ENCODE measurements at places on chromosomes 3 and 15.

DNA sequence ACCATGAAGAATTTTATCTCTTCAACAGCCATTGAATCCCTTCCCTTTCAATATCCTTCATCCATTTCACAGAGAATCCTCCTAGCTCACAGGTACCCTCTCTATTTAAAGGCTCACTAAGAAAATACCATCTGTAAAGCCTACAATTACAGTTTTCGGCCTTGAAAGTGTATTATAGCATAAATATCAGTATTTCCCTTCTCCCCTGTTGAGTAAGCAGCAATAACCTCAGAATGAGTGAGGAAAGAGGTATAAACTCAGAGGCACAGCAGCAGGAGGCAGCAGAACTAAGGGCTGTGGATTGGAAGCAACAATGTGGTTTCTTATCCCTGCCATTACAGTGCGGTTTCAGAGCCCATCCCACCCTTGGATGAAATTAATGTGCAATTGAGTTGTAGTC is 360.6 kb upstream of the ATP10A start:
- DNase-seq: no peak

GRCh38 chr15:74182131-74182530 is 8.6 kb downstream of the ISLR start:
- DNase-seq: no peak

- DNase-seq: no peak
Measured at GRCh38 chr15:70532531-70533186, 230.7 kb downstream of the UACA start.

DNA sequence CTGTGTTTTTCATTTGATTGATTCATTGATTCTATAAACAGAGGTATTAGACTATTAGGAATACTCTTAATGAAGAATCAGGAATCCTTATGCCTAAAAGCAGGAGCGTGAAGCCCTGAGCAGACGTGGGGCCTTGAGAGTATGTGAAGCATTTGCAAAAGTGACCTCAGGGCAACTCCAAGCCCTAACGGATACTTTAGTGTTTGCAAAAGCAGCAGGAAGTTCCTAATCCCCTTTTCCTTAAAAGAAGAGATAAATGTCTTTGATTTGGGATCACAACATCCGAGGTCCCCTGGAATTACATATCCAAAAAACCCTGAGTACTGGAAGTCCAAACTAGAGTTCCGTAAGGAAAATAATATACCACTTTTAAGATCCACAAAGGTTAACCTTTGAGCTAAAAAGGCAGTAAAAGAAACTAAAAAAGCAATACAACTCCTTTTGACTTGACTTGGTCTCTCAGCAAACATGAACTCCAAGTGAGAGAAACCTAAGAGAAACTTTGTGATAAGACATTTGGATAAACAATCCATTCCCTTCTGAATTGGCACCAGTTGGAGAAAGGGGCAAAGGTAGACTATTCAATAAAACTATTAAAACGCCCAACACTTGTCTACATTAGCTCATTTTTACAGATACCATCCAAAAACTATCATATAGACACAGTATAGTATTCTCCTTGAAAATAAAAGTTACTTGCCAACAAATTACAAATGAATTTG is 27.4 kb downstream of the PRTG start:
- no peak for DNase-seq

DNA sequence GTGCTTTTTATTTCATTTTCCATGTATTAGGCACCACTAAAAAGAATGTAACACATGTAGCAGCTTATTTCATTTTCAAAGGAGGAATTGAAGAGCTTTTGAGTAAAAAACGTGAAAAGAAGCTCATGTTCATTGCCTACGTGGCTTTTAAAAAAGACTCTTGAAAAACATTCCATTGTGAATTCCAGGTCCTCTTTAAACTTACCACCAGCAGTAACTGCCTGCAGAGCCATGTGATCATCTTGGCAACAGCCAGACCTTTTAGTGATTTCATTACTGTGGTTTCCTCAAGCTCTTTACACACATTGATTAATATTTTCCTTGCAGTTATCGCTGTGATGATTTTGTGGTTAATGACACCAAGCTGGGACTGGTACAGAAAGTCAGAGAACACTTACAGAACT is 43.8 kb upstream of the FBXL22 start:
- peak; percentile 98 for DNase-seq

GRCh38 chr3:120410116-120410515 is 40.7 kb downstream of the FSTL1 start:
- DNase-seq: no peak

- peak; percentile 38 for DNase-seq
Measured at GRCh38 chr3:173892547-173892946, 495.0 kb downstream of the NLGN1 start.

- no peak for DNase-seq
Measured at GRCh38 chr3:167723872-167724271, 10.8 kb downstream of the PDCD10 start.

GRCh38 chr15:57354436-57355123 is 21.7 kb upstream of the CGNL1 start:
- DNase-seq: no peak

DNA sequence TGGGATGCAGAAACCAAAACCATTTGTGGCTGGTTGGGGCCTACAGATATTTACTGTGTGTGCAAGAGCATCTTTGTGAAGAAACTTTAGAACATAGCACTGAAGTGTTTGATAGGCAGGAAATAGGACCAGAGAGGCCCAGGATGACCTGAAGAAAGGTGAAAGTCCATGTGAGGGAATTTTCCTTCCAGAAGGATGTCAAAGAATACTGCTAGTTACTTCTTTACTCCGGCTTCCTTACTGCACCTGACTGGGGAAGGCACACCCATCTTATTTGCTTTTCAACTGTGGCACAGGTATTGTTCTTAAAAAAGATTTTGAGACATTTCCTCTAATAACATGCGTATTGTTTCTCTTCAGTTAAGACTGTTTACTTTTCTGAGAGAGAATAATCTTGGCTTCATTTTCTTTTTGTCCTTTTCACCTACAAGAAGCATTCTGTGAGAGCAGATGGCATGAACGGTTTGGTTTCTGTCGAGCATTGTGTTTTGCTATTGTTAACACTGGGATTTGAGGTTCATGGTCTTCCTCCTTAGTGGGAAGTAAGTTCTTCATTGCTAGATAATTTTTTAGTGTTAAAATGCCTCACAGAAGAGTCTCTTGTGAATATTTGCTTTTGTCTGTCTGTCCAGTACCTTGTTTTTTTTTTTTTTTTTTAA is 71.5 kb downstream of the SLCO3A1 start:
- no peak for DNase-seq

DNA sequence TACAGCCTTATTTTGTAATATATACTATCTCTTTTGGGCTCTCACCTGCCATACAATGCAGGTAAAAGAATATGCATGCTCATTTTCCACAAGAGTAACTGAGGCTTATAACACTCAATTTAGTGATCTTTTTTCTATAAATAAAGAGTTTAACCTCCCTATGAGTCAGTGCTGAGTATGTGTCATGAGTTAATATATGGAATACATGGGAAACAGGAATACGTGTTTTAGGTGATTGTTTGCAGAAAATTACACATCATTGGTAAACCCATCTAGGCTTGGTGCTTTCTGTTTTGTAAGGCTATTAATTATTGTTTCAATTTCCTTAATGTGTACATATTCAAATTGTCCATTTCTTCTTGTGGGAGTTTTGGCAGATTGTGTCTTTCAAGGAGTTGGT is 411.3 kb downstream of the GRM7 start:
- no peak for DNase-seq

GRCh38 chr3:129626744-129627349 is 20.4 kb upstream of the PLXND1 start:
- peak; percentile 75 for DNase-seq

GRCh38 chr3:129230311-129231019 is 18.9 kb upstream of the COPG1 start:
- DNase-seq: peak; percentile 73

- no peak for DNase-seq
Measured at GRCh38 chr3:185709251-185709955, 115.4 kb downstream of the IGF2BP2 start.

- DNase-seq: no peak
Measured at GRCh38 chr3:81095956-81096355, 665.5 kb downstream of the GBE1 start.

DNA sequence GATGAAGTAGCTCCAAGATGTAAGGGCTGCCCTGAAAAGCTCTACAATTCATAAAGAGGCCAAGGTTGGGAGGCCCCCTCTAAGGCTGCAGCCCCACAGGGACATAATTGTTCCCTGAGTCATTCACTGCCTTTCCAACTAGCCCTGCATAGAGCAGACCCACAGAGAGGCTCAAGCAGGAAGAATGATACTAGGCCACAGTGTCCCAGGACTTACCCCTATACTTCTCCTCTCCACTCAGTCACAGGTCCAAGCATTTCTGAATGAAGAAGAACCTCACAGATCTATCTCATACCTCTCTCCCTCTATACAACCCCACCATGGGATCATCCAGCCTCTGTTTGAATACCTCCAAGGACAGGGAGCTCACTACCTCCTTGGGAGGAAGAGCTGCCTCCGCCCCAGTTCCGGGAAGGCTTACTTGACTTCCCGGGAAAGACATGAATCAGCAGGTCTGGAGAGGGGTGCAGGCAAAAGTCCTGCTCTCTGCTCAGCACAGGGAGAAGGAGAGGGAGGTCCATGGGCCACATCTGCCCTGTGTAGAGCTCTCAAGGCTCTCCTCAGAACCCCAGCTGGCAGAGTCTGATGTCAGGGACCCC is 6.9 kb upstream of the SKIC8 start:
- peak; percentile 92 for DNase-seq

DNA sequence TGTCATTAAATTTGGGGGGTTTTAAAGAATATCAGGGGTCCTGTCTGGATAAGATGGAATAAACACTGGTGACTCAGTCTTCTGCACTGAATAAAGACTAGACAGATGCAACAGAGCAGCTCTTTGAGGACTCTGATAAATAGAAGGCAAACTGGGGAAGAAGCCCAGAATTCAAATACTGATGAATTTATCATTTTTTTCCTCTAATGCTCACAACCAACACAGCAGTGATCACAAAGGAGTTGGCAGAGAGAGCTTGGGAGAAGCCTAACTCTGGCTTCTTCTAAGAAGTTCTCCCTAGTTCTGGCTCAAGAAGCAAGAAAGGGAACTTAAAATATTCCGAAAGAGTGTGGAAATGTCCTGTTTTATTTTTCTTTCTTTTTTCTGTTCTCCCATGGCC is 597.8 kb downstream of the FGF12 start:
- DNase-seq: no peak

DNA sequence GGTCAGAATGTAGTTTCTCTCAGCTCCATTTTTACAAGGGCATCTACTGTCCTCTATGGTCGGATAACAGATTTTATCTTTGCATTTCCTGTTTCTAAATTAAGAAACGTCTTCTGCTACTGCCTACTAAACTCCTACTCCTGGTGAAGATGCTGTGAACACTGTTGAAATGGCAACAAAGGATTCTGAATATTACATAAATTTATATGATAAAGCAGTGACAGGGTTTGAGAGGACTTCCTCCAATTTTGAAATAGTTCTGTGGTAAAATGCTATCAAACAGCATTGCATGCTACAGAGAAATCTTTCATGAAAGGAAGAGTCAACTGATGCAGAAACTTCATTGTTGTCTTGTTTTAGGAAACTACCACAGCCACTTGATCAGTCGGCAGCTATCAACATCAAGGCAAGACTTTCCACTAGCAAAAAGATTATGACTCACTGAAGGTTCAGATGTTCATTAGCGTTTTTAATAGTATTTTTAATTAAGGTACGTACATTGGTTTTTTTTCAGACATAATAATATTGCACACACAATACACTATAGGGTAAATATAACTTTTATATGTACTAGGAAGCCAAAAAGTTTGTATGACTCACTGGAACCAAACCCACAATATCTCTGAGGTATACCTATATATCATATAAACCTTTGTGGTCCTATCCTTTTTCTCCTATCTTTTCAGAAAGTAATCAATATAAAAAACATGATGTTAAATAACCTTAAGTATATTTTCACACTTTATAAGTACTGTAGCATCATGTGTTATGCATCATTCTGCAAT is 156.1 kb downstream of the STAG1 start:
- DNase-seq: no peak
